Activated naive CD8-positive, alpha-beta T cell treated with anti-CD3 and anti-CD28 coated beads, Interleukin-2, amount 10 ng/mL, durations not matched to agents 7 days and 5 days (primary cell): ENCODE measurements at places on chromosomes 7 and 10. TPM values are rescaled to one million over a fixed set of nuclear protein-coding genes. Genes with fewer than 3 reads are reported as not detected.

DNA sequence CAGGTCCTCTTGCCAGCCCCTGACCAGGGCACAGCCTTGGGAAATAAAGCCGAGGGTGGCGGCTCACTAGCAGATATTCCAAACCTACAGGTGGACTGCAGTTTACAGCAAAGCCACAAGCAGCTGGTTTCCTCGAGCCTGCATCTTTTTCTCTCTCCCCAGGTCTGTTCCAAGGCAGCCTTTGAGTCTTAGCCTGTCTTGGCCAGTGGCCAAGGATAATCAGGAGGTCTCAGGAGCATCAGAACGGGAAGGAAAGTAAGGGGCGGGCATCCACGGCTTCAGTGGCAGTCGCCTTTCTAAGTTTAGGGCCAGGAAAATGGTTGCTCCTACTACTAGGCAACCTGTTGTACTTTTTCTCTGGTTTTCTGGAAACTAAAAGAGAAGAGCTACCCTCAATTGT, 219.7 kb upstream of the ZMIZ1 start:
- H3K4me1 ChIP-seq = no peaks in the 10 kb centered on the region
- no peak for DNase-seq
- no peak overlapping the region for H3K27ac ChIP-seq
- H3K27me3 ChIP-seq = no peaks in the 10 kb centered on the region
- H3K4me3 ChIP-seq = no peak overlapping the region

The PNLIP gene
- not detected for total RNA-seq

The PRLHR gene
- total RNA-seq = not detected

- no peaks in the 10 kb centered on the region for H3K36me3 ChIP-seq
- peaks cover 2% of the 10 kb centered on the region for H3K27me3 ChIP-seq
- H3K4me1 ChIP-seq = peaks cover 4% of the 10 kb centered on the region
- no peak for DNase-seq
- H3K27ac ChIP-seq = no peak overlapping the region
- no peak overlapping the region for H3K4me3 ChIP-seq
Observed at GRCh38 chr7:26700386-26700785, 164.0 kb downstream of the SKAP2 start.

GRCh38 chr7:151366880-151367222, 25.2 kb downstream of the NUB1 start:
- H3K27me3 ChIP-seq = no peaks in the 10 kb centered on the region
- H3K27ac ChIP-seq = no peak overlapping the region
- peaks cover 37% of the 10 kb centered on the region for H3K36me3 ChIP-seq
- DNase-seq = no peak
- H3K4me3 ChIP-seq = no peak overlapping the region

The C7orf25 gene
- total RNA-seq = 6.0 TPM
